Heart left ventricle (tissue), 16 donors: ENCODE measurements at places on chromosomes 2 and 18. TPM values are rescaled to one million over a fixed set of nuclear protein-coding genes. Genes with fewer than 3 reads are reported as not detected.
A peak's percentile ranks its signal among the peaks of the same experiment; 100 is the strongest.

IL1RN gene
- 0.30 TPM for total RNA-seq

CDK15 gene
- 0.07 TPM for total RNA-seq

MITD1 gene
- 14.0 TPM for total RNA-seq

EFEMP1 gene
- total RNA-seq, result 28.9 TPM

CHRND gene
- not detected for total RNA-seq

FAM237A gene
- not detected for total RNA-seq

SLC38A11 gene
- 0.44 TPM for total RNA-seq

DNA sequence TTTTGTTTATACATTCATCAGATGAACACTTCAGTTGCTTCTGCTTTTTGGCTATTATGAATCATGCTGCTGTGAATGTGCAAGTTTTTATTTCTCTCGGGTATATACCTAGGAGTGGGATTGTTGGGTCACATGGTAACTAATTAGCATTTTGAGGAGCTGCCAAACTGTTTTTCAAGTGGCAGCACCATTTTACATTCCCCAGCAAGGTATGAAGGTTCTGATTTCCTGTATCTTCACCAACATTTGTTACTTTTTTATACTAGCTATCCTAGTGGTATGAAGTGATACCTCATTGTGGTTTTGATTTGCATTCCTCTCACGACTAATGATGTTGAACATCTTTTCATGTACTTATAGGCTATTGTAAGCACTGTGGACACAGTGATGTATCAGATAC, 53.9 kb downstream of the DYNC1I2 start:
- no peak for DNase-seq

GRCh38 chr18:46340716-46341115, 236.5 kb downstream of the HAUS1 start:
- no peak for DNase-seq

DNA sequence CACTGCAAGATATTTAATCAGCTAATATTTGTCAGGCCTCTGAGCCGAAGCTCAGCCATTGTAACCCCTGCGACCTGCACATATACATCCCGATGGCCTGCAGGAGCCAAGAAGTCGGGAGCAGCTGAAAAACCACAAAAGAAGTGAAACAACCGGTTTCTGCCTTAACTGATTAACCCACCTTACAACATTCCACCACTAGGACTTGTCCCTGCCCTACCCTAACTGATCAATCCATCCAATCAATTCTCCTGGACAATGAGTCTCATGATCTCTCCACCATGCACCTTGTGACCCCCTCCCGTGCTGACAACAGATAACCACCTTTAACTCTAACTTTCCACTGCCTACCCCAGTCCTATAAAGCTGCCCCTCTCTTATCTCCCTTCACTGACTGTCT, 945.4 kb upstream of the GYPC start:
- DNase-seq, result no peak

GRCh38 chr2:82789851-82790205, 1669.3 kb downstream of the SUCLG1 start:
- no peak for DNase-seq

DNA sequence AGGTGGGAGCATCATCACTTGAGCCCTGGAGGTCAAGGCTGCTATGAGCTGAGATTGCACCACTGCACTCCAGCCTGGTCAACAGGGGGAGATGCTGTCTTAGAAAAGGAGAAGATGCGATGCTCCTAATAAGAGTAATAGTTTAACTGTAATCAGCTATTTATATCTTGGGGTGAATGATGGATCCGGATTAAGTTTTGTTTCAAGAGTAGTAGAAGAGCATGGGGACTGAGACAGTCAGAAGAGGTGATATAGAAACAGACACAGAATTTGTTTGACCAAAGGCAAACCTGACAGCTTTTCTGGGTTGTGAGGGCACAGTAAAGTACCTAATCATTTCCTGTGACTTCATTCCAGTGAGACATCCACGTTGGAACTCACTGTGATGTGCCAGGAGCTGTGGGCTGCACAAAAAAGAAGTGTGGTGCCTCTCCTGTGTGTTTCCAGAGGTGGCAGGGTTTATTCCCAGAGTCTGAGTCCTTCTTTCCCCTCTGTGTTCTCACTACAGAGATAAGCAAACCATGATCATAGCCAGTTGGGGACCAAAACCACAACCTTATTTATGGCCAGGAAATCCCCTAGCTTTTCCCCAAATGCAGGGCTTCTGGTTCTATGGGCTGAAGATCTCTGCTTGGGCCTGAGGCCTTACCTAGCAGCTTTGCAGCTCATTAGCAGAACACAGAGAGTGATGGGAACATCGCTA, 113.7 kb downstream of the XRCC5 start:
- no peak for DNase-seq

GRCh38 chr2:189824694-189825396, 40.6 kb downstream of the PMS1 start:
- DNase-seq, result no peak

DNA sequence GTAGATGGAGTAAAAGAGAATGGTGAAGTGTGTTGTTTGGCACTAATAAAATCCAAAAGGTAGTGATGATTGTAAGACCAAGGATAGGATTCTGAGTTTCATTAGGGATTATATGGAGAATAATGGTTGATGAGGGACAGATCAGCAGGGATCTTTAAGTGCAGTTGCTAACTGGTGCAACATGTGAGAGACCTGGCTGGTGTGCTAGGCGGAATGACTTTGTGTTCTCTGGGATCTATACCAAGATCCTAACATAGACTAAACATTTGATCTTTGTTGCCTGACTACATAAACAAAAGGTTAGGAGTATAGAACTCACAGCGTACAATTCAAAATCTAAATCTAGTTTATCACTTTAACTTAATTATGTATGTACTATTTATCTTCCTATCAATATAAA, 135.4 kb downstream of the PTRHD1 start:
- no peak for DNase-seq

DNA sequence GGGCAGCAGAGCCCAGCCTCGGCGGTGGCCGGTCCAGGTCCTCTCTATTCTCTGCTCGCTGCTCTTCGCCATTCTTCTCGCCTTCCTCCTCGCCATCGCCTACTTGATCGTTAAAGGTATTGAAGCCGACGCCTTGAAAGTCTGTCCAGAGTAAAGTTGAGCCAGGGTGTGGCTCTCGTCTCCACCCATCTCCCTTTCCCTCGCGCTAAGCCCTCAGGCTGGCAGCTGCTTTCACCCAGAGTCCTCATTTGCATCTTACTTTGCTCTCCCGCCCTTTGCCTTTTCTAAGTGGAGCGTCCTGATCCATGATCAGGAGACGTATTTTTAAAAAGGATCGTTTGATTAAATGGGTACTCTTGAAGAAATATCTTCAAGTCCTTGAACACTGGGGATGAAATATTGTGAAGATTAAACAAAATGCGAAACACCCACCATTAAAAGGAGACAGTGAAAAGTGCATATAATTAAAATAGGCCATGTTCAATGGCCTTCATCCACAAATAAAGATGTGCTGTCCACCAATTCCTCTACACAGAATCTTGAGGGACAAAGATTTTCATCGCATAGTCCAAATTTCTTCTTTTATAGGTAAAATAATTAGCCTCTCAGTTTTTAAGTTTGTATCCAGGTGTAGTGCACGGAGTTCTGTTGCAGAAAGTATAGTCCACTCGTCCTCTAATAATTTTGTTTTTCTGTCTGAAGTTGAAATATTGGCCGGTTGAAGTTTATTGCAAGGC, 657 bp downstream of the ARL6IP6 start:
- DNase-seq, result peak; percentile 23

GRCh38 chr2:16615687-16616615, 49.7 kb downstream of the CYRIA start:
- peak; percentile 41 for DNase-seq

- DNase-seq, result no peak
Observed at GRCh38 chr2:124380221-124380749, 355.2 kb downstream of the CNTNAP5 start.

DNA sequence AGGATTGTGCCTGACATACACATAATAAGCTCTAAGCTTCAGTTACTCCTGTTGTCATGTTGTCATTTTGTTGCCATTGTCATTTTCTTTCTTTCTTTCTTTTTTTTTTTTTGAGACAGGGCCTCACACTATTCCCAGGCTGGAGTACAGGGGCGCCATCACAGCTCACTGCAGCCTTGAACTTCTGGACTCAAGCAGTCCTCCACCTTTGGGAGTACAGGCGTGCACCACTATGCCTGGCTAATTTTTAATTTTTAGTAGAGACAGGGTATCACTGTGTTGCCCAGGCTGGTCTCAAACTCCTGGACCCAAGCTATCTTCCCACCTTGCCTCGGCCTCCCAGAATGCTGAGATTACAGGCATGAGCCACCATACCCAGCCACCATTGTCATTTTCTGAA, 30.9 kb upstream of the SCLY start:
- DNase-seq, result no peak
